Stimulated activated CD4-positive, alpha-beta T cell treated with anti-CD3 and anti-CD28 coated beads, Interleukin-4, amount 100 ng/mL, for 1 hour (primary cell): ENCODE measurements at places on chromosomes 7 and 10.

DNA sequence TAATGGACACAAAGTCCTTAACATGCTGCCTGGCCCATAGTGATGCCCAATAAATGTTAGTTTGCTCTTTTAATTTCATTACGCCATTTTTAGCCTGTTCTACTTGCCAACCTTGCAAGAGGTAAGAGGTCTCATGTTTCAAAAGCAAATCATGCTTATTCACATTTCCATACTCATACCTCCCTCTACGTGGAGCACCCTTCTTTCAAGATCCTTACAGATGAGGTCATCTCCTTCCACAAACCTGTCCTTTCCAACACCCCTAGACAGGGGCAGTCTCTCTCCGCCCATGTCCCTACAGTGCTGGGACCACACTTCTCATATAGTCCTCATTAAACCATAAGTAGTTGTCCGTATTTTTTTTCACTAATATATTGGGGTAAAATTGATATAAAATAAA, 271.3 kb downstream of the FGFR2 start:
- no peak for DNase-seq

GRCh38 chr7:46586406-46586805, 665.3 kb upstream of the IGFBP3 start:
- no peak for DNase-seq

DNA sequence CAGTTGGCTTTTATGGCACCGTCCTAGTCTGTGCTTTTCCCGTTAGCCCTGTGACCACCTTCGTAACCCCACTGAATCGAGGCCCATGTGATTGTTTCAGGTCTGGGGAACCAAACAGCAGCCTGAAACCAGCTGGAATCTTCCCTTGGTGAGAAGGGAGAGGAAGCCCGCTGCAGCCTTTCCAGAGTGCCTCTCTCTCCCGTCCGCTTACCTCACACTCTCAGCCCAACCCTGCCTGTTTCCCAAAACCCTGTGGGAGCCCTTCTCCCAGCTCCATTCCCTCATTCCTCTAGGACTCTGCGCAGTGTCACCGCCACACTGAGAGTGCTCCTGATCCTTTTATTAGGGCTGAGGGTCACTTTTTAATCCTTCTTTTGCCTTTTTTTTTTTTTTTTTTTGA, 139.6 kb downstream of the WDR37 start:
- DNase-seq, result no peak

DNA sequence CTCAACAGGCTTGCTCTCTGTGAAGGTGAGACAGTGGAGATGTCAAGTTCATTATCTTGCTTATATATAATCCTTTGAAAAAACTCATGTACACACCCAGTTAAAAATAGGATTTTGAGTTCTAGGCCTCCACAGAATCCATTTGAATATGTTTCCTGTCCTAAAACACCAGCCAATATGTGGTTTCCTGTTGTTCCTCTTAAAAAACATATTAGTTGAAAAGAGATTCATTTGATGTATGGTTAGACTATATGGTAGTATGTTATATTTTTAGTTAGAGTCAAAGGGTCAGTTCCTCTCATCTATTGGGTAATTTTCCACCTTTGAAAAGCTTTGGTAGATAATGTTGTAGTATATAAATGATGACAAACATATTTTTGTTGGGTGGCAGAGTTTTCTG, 16.0 kb downstream of the PPP1R9A start:
- DNase-seq, result no peak

DNA sequence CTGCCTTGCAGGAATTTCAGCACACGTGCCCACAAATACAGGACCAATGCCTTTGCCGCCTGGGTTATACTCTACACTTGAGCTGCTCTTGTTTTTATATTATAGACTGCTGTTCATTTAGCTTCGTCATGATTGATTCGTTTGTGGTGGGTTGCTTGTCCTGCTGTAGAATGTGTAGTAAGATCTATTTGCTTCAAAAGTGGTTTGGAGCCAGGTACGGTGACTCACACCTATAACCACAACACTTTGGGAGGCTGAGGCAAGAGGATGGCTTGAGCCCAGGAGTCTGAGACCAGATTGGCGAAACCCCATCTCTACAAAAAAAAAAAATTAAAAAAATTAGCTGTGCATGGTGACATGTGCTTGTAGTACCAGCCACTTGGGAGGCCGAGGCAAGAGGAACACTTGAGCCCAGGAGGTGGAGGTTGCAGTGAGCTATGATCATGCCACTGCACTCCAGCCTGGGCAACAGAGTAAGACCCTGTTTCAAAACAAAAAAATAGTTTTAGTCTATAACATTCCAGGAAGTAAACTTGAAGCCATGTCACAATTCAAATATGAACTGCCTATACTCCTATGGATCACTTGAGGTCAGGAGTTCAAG, 9.0 kb upstream of the RHBDD2 start:
- no peak for DNase-seq

DNA sequence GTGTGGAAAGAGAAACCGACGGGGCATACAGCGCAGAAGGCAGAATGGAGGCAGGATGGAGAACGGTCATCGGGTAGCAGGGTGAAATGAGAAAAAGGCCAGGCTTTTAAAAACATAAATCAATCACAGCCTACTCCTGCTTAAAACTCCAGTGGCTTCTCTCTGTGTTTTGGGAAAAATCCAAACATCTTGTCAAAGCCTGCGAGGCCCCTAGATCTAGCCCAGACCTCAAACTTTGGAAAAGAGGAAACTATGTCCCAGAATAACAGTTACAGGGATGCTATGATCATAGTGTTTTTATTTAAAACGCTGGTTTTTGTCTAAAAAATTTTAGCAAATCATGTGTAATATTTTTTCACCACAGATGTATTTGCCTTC, 41.1 kb downstream of the PPP1R3C start:
- DNase-seq, result no peak

DNA sequence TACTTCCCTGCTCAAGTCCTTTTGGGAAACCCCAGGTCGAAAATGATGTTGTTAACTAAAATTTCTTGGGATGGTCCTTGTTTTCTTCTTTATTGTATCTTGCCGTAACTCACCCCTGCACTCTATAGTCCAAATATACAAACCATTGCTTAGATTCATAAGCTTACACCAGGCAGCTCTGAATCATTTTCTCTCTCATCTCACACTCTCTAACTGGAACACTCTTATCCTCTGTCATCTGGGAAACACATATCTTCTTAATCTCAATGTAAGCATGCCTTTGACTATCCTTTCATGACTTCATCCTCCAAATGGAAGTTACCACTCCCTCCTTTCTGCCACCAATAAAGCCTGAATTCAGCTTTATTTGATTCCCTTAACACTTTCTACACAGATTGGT, 175.8 kb upstream of the ANK3 start:
- no peak for DNase-seq

DNA sequence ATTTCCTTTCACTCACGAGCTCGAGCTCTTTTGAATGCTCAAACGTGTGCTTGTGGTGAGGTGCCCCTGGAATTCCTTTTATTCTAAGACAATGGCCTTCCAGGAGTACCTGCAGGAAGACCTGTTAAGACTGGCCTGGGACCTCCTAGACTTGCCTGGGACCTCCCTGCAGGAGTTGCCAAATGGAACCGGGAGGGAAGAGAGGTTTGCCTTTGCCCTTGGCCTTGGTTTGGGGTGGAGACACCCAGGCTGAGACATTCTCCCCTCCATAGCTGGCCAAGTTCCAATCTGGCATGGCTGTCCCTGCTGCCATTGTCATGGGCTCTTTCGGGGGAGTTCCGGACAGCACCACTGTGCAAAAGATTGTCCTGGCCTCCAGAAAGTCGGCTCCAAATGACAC, 39.7 kb downstream of the DNAJB12 start:
- no peak for DNase-seq
